NCI-H460 (cell line): ENCODE measurements at places on chromosomes 1 and 21.

DNA sequence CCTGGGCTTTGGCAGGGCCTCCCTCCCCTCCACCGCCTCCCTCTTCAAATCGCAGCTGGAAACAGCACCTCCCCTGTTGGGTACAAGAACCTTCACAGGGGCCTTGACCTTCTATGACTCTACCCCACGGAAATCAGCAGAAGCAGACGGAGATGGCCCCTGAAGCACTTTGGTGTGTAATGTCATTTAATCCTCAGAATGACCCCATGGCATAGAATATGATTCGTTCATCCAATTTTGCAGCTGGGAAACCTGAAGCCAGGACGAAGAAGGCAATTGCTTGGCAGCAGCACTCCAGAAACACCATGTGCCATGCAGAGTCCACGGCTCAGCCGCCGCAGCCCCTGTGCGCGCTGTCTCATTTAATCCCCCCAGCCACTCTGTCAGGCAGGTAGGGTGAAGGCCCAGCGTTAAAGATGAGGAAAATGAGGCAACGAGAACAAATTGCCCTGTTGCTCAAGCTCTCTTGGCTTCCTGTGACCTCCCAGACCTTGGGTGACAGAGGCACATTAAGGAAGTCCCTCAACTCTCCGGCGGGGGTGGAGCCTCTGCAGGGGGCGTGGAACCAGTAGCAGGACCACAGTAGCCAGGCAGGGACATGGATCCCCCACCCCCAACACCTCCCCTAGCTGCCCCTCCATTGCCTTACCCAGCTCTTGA lies 25.8 kb upstream of the LAPTM5 start:
- no peak for DNase-seq

- no peak for DNase-seq
These were observed 99.3 kb downstream of the PTPRU start for GRCh38 chr1:29335573-29335972.

DNA sequence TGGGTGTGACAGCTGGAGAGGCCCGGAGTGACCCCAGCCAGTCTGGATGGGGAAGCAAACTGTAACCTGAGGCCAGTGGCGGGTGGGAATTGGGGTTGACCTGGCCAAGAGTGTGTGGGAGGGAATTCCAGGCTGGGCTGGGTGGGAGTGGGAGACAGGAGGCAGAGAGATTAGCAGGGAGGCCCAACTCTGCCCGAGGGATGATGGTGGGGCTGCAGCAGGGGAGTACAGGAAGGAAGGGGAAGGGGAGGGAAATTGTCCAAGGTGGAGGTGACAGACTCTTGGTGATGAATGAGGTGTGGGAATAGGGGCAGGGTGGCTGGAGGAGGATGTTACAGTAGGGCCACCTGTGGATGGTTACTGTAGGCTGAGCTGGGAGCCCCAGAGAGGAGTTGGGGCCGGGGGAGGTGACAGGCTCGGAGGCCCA lies 40.4 kb downstream of the HUNK start:
- no peak for DNase-seq

DNA sequence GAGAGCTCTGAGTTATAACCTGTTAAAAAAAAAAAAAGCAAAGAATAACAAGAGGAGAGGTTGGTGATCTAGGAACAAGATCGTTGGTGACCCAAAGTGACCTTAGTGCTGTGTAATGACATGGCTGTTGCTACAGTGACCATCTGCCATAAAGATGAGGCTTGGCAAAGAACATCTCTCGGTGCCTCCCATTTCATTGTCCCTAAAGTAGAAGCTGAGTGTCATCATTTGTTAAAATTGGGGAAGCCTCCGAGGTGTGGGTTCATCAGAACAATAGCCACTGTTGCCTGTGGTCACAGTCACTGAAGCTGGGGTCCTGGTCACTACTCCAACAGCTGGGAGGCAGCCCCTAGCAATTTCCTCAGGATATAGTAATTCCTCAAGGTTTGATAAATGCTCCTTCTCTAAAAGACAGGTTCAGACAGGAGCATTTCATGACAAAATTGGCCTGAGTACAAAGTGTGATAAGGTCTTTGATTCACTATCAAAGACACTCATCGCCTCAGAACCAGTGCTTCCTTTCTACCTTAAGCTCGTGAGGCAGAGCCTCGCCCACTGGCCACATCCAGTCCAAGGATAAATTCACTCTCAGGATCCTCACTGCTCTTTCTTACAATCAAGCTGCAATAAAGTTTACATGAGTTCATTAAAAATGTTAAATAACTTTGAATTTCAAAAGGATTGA lies 81.9 kb upstream of the RGS2 start:
- DNase-seq = no peak

GRCh38 chr1:242005866-242006535 lies 7.1 kb upstream of the MAP1LC3C start:
- no peak for DNase-seq

GRCh38 chr1:166377896-166378295 lies 211.1 kb upstream of the FAM78B start:
- no peak for DNase-seq

DNA sequence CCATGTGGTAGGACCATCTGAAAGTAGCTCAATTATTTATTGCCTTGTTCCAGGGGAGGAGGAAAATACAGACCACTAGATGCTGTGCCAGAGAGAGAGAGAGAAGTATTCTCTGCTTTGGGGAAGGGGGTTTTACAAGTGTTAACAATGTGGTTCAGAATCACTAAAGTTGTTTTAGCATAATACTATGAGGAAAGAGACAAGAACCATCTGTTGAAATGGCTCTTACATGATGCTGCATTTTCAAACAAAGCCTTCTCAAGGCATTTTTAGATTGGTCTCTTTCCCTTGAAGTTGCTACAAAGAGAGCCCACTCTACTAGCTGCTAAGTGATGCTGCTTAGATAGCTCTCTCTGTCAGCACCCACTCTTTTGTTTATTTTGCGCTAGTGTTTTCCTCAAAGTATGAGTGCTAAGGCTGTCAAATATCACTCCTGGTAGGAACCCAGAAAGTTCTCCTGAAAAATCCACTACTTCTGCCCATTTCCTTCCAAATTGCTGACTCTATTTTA lies 255.1 kb downstream of the NFIA start:
- no peak for DNase-seq

DNA sequence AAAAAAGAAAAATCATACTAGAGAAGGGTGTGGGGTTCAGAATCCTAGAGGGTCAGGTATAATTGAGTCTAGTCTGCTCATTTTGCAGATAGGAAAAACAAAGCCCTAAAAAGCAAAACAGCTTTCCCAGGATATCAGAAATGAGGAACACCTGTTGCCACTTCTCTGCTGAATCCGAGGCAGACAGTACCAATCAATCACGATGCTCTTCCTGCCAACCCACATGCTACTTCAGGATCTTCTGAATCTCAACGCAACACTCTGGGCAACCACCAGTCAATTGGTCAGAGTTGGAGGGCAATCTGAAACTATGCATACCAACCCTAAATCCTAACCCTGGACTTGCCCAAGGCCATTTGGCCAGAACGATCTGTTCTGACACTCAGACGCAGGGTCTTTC lies 128.3 kb downstream of the EPHB2 start:
- no peak for DNase-seq

DNA sequence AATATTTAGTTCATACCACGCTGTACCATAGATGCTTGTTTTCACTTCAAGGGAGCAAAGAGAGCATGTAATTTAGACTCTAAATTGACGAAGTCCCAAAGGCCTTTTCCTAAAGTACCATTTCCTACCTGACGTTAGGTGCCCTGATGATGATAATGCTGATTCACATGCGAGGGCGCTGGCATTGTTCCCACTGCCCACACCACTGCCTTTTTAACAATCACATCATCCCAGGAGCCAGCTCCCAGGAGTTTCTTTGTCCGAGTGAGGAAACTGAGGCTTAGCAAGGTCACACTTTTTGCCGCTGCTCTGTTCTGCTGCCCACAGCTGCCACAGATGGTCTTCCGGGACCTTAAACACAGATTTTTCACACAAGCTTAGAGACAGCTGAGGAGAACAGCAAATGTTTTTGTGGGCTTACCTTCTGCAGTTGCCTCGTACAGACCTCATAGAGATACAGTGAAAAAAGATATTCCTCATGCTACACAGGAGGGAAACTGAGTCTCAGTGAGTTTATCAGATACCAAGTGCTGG lies 69.4 kb downstream of the EVA1C start:
- no peak for DNase-seq

GRCh38 chr1:216903382-216903740 lies 180.1 kb upstream of the ESRRG start:
- DNase-seq = no peak

GRCh38 chr1:109897259-109897955 lies 13.2 kb upstream of the CSF1 start:
- no peak for DNase-seq

DNA sequence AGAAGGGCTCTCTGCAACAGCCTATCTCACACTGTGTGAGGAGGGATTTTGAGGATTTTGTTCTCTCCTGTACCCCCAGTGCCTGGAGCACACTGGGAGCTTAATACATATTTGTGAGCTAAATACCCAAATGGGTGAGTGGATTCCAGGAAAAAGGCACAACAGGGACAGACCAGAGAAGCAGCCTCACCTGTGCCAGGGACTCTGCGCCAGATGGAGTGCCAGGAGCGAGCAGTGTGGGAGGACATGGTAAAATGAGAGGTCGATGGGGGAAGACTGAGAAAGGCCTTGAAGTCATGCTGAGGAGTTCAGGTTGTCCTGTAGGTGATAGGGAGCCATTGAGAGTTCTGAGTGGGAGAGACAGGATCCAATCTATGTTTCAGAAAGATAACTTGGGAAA lies 11.0 kb upstream of the KCNA2 start:
- DNase-seq = no peak

DNA sequence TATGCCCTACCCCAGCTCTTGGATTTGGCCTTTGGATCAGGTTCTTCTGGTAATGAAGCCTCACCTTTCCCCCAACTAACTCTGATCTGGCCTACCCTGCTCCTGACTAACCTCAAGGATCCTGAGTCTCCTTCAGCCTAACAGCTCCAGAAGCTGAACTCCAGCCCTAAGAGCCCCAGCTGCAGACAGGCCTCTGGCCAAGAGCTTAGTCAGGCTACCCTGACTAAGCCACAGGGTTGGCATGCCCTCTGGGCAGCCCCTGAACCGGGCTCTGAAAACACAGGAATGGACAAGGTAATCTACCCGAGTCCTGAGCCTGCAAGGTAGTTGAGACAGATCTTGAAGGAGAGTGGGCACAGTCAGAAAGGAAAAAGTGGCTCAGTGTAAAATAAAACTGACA lies 29.4 kb downstream of the COA7 start:
- no peak for DNase-seq

DNA sequence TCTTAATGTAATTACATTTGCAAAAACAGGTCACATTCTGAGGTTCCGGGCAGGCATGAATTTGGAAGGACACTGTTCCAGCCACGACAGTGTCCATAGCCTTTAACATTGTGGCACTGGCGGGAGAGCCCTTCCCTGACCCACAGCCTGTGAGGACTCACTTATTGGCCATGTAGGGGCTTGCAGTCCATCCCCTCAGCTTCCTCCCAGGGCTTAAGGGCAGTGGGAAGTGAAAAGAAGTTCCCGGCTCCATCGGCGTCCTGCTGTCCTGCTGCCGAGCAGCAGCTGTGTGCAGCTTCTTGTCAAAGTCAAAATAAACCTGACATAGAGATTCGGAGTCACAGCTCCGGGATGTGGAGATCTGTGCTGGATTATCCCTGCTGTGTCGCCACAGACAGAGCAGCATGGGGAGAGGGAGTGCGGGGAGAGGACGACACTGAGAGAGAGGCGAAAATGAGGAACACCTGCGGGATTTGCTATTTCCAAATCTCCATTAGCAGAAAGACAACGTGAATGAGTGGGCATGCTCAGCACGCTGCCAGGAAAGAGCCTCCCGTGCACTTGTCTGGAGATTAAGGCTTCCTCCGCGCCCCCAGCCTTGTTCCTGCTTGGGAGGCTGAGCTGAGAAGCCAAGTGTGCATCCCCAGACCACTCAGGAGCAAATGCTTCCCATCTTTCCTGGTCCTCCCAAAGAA lies 260.3 kb downstream of the ASTN1 start:
- no peak for DNase-seq

GRCh38 chr1:196960854-196961253 lies 16.5 kb upstream of the CFHR5 start:
- DNase-seq = no peak

DNA sequence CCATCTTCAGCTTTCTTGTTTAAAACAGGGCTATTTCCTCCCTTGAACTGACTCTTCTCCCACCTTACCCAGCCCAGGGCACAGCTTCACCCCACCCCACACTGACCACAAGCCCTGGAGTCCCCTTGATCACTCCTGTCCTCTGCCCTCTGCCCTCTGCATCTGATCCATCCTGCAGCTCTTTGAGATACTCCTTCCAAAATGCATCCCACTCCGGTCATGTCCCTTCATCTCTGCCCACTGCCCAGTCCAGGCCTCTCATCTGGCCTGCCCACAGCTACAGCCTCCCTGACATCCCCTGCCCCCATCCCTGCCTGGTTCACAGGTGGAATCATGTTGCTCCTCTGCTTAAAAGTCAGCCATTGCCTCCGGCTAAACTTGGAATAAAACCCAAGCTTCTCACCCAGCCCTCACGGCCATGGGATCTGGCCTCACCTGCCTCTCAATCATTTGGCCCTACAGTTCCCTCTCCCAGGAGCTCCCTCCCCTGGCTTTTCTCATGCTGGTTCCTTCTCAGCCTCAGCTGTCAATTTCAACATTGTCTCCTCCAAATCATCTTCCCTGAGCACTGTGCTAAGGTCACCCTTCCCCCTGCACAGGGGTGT lies 202.0 kb downstream of the MATN1 start:
- no peak for DNase-seq

GRCh38 chr21:25408666-25409065 lies 198.6 kb downstream of the MRPL39 start:
- no peak for DNase-seq

GRCh38 chr1:161033751-161034150 lies 5.0 kb downstream of the TSTD1 start:
- DNase-seq = no peak

DNA sequence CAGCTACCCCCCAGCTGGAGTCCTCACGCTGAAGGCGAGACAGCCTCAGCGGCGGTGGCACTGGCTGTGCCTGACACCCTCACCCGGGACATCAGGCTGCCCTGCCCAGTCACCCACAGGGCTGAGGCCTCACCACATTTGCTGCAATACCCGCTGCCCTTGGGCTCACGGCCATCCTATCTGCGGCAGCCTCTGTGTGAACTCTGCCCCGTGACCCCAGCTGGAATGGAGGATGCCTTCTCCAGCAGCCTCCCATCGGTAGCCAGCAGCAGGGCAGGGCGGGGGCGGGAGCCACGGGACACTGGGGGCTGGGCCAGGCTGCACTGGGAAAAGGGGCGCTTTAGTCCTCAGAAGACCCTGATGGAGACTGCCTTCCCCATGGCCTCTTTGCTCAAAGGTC lies 112.4 kb upstream of the ZBTB40 start:
- no peak for DNase-seq

GRCh38 chr21:34027721-34028461 lies 45.5 kb upstream of the MRPS6 start:
- DNase-seq = no peak

GRCh38 chr1:2228157-2228594 lies at the start of gene SKI:
Gene SKI, plus strand, starts transcription at chr1:2228319. Its CDS starts 448 bp downstream, at chr1:2228767.
- DNase-seq = no peak

DNA sequence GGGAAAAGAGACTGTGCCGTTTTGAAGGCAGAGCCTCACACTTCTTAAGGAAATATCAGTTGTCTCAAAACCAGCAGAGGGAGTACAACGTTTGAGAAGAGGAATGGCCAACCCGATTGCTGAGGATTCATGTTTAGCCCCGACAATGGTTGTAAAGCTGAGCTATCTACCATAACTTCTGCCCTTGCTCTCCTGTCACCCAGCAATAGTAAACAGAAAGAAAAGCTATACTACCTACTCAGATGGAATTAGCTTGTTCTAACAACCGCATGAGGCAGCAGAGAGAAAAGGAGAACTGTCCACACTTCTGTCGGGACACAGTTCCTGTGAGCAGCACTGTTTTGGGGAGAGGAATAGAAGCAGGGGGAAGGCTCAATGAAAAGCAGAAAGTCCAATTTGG lies 91.2 kb downstream of the SLC45A1 start:
- peak; percentile 8 for DNase-seq
